ENCODE measurements at places on chromosomes 13 and 19. TPM values are rescaled to one million over a fixed set of nuclear protein-coding genes. Genes with fewer than 3 reads are reported as not detected.

DDX49 gene
- 22.5 TPM for total RNA-seq

ALOX5AP gene
- 36.7 TPM for total RNA-seq

TIMM29 gene
- total RNA-seq = 31.0 TPM

CPAMD8 gene
- 35.8 TPM for total RNA-seq

ELSPBP1 gene
- total RNA-seq = not detected

SWSAP1 gene
- 4.4 TPM for total RNA-seq

TNFSF9 gene
- total RNA-seq = 6.3 TPM

MYO1F gene
- total RNA-seq = 137 TPM

RUVBL2 gene
- 75.1 TPM for total RNA-seq

KIR3DL1 gene
- 0.20 TPM for total RNA-seq

- H3K4me3 ChIP-seq = no peak overlapping the region
- H3K27me3 ChIP-seq = no peaks in the 10 kb centered on the region
- DNase-seq = no peak
- H3K36me3 ChIP-seq = no peaks in the 10 kb centered on the region
- peak overlapping the region; percentile 11 for H3K27ac ChIP-seq
These were observed 12.7 kb downstream of the ATP4B start for GRCh38 chr13:113645329-113645728.

- H3K4me1 ChIP-seq = no peaks in the 10 kb centered on the region
- H3K27ac ChIP-seq = no peak overlapping the region
- no peak overlapping the region for H3K4me3 ChIP-seq
- H3K27me3 ChIP-seq = no peaks in the 10 kb centered on the region
These were observed 26.0 kb upstream of the MAB21L1 start for GRCh38 chr13:35502456-35502855.

GRCh38 chr13:79502859-79503468, 22.0 kb downstream of the NDFIP2 start:
- DNase-seq = no peak
- no peaks in the 10 kb centered on the region for H3K27me3 ChIP-seq
- no peak overlapping the region for H3K4me3 ChIP-seq
- no peaks in the 10 kb centered on the region for H3K36me3 ChIP-seq
- no peak overlapping the region for H3K27ac ChIP-seq
- no peaks in the 10 kb centered on the region for H3K4me1 ChIP-seq

GRCh38 chr19:41792513-41793413, 3.6 kb upstream of the CEACAM3 start:
- no peaks in the 10 kb centered on the region for H3K36me3 ChIP-seq
- no peak overlapping the region for H3K4me3 ChIP-seq
- H3K27me3 ChIP-seq = no peaks in the 10 kb centered on the region

DNA sequence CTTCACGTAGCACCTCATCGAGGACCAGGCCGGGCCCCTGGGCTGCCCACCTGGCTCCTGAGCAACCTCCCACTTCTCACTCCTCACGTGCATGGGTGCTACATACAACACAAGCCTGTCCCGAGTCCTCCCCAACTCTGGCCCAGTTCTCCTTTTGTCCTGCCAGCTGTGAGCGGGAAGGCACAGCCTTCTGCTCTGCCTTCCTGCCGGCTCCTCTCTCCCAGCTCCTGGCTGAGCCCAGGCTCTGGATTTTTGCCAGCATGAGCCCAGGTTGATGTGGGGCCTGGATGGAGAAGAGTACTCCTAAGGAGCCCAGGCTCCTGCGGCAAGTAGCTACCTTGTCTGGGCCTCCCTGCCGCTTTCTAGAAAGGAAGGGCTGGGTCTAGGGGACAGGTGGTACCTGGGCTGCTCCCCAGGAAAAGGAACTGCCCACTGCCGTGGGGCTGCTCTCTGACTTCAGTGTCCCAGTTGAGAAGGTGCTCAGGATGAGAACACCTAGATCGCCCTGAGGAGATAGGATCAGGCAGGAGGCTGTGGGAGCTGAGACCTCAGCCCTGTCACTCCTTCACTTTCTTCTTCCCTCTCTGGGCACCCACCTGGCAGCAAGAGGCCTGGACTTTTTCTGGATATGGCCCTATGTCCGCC, 23.6 kb downstream of the LYL1 start:
- H3K4me1 ChIP-seq = peaks cover 39% of the 10 kb centered on the region
- no peaks in the 10 kb centered on the region for H3K27me3 ChIP-seq
- H3K27ac ChIP-seq = peak overlapping the region; percentile 63
- peaks cover 70% of the 10 kb centered on the region for H3K36me3 ChIP-seq
- no peak overlapping the region for H3K4me3 ChIP-seq

DNA sequence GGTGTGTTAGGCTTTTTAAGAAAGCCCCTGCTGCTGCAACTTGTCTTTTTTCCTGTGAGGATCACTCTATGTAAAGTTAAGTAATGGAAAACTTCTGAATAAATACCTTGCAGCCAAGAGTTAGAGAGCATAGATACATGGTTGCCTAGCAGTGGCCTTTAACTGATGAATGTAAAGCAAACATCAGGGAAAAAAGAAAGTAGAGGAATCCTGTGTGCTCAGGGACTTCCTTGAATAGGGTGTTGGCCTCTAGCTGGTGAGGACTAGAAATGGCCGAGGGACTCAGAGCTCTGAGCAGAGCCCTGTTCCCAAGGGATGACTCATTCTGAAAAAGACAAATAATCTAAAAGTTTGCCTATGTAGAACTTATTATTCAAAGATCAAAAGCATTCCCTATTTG, 135.7 kb downstream of the MIPEP start:
- peaks cover 12% of the 10 kb centered on the region for H3K4me1 ChIP-seq
- DNase-seq = no peak
- no peak overlapping the region for H3K4me3 ChIP-seq

DNA sequence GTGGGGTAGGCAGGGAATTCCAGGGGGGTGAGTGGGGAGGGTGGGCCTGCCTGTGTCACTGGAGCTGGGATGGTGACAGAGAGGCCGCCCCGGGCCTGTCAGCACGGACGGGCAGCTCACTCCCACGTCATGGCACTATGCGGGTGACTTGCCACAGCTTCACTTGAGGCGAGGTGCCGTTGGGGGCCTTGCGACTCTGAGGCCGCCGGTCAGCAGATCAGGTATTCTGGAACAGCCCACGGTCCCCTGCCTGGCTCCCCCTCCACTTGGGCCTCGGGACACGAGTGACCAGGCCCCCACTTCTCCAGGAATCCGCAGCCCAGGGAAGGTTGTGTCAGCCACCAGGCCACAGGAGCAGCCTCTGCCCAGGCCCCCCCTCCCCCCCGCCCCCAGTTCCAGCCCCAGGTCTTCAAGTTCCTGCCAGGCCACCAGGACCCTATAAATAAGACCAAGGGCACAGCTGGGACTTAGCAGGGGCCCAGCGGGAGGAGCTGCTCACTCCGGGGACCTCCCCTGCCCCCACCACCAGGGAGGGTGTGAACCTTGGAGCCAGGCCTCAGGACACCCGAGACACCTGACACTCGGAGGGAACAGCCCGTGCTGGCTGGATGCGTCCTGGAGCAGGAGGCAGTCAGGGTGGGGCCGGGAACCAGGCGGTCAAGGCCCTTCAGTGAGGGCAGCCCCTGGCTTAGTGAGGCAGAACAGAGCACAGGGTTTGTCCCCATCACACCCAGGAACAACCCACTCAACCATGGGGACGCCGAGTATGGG, 2.7 kb upstream of the MIDN start:
- peak overlapping the region; percentile 27 for H3K4me3 ChIP-seq
- peaks cover 66% of the 10 kb centered on the region for H3K4me1 ChIP-seq
- H3K36me3 ChIP-seq = peaks cover 11% of the 10 kb centered on the region
- DNase-seq = peak; percentile 88
- H3K27me3 ChIP-seq = no peaks in the 10 kb centered on the region

DNA sequence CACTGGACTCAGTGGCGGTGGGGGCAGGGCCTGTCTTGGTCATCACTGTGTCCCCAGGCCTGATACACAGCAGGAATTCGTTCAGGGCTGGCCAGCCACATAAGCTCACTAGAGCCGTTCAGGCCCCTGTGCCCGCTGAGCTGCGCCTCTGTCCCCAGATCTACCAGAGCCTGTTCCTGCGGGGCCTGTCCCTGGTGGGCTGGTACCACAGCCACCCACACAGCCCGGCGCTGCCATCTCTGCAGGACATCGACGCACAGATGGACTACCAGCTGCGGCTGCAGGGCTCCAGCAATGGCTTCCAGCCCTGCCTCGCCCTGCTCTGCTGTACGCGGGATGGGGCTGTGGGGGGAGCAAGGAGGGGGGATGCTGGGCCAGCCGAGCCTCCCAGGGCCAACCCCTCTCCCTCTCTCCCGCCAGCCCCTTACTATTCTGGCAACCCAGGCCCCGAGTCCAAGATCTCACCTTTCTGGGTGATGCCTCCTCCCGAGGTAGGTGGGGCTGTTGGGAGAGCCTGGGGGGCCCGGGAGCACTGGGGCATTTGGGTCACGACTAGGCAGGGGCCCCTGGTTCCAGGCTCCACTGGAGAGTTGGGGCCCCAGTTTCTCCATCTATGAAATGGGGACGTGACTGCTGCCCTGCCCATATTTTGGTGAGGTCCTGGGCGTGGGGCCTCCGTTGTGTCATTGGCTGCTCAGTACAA, 13.9 kb downstream of the MPND start:
- no peaks in the 10 kb centered on the region for H3K27me3 ChIP-seq
- DNase-seq = peak; percentile 73
- peaks cover 52% of the 10 kb centered on the region for H3K36me3 ChIP-seq
- no peak overlapping the region for H3K27ac ChIP-seq
- H3K4me3 ChIP-seq = no peak overlapping the region

- DNase-seq = no peak
- no peak overlapping the region for H3K4me3 ChIP-seq
- H3K27ac ChIP-seq = no peak overlapping the region
- no peaks in the 10 kb centered on the region for H3K27me3 ChIP-seq
- no peaks in the 10 kb centered on the region for H3K36me3 ChIP-seq
These were observed 107.4 kb upstream of the SLC7A1 start for GRCh38 chr13:29702912-29703351.

GRCh38 chr13:50991579-50992521, 82.3 kb downstream of the RNASEH2B start:
- H3K4me1 ChIP-seq = no peaks in the 10 kb centered on the region
- no peak overlapping the region for H3K4me3 ChIP-seq
- DNase-seq = no peak
- H3K27me3 ChIP-seq = no peaks in the 10 kb centered on the region
- H3K27ac ChIP-seq = peak overlapping the region; percentile 37

- no peaks in the 10 kb centered on the region for H3K4me1 ChIP-seq
- no peaks in the 10 kb centered on the region for H3K36me3 ChIP-seq
- no peak overlapping the region for H3K4me3 ChIP-seq
- no peak for DNase-seq
- no peaks in the 10 kb centered on the region for H3K27me3 ChIP-seq
These were observed 130.9 kb upstream of the SPACA7 start for GRCh38 chr13:112245179-112245724.

DNA sequence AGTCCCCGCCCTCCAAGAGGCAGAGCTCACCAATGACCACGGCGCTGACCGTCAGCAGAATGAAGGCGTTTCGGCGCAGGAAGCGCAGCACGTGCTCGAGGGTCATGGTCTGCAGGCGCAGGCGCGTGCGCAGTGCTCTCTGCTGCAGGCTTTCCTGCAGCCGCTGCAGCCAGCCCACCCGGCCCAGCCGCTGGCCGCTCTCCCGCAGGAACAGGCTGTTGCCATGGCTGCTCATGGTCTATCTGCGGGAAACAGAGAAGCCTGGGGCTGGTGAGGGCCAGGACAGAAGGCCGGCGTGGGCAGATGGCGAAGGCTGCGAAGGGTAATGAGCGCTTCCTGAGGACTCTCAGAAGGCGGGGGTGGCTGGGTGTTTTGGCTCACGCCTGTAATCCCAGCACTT, 7.0 kb downstream of the SLC1A6 start:
- no peak for DNase-seq
- H3K36me3 ChIP-seq = no peaks in the 10 kb centered on the region
- no peak overlapping the region for H3K27ac ChIP-seq
- H3K4me3 ChIP-seq = no peak overlapping the region

DNA sequence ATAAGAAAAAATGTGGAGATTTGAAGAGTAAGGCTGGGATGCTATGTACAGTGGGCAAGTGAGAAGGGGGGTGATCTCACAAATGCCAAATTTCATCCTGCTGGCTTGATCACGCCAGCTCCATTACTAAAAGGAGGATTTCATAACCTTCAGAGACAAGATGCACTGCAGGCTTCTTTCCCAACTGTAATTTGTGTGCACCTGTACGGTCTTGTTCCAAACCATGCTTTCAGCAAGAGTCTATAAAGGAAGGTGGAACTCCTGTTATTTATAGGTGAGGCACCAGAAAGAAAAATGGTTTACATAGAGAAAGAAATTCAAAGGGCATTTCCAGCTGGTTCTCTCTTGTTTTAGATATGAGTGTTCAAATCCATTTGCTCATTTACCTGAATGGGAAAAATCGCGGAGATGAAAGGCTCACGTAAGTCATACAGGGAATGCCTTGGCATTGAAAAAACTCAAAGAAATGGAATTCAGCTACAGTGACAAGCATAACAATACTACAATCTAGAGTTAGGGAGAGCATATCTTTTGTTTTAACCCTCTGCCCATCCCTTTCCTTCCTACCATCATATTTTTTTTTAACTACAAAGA, 13.3 kb downstream of the EFNB2 start:
- H3K36me3 ChIP-seq = no peaks in the 10 kb centered on the region
- no peaks in the 10 kb centered on the region for H3K27me3 ChIP-seq
- peak overlapping the region; percentile 5 for H3K27ac ChIP-seq
- no peak for DNase-seq

GRCh38 chr19:2611483-2612464, 90.7 kb downstream of the GNG7 start:
- peaks cover 20% of the 10 kb centered on the region for H3K4me1 ChIP-seq
- no peak for DNase-seq
- H3K4me3 ChIP-seq = no peak overlapping the region
- H3K27ac ChIP-seq = peak overlapping the region; percentile 94

DNA sequence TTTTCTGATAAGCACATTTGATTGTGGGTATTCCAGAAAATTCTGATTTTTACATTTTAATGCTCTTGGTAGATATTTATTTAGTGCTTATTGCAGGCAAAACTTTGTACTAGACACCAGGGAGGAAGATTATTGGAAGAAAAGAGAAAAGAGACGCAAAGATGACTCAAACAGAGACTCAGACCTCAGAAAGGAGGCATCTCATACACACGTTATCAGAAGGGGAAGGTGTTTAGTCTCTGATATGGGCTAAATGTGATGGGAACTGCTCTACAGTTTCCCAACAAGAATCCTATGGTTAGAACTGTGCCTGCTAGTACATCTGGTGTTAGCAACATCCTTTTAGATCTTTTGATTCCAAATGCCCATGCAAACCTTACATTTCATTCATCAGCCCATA, 245.6 kb downstream of the KLF5 start:
- no peak for DNase-seq
- H3K36me3 ChIP-seq = no peaks in the 10 kb centered on the region
- H3K27ac ChIP-seq = no peak overlapping the region
- no peaks in the 10 kb centered on the region for H3K27me3 ChIP-seq

GRCh38 chr13:105363261-105364190, 1171.9 kb downstream of the EFNB2 start:
- no peaks in the 10 kb centered on the region for H3K4me1 ChIP-seq
- no peaks in the 10 kb centered on the region for H3K36me3 ChIP-seq
- DNase-seq = no peak

GRCh38 chr19:5507065-5507909, 52.1 kb downstream of the ZNRF4 start:
- no peaks in the 10 kb centered on the region for H3K4me1 ChIP-seq
- H3K4me3 ChIP-seq = no peak overlapping the region
- H3K27ac ChIP-seq = no peak overlapping the region
- H3K27me3 ChIP-seq = no peaks in the 10 kb centered on the region
- no peak for DNase-seq
